M059J (cell line): ENCODE measurements at places on chromosomes 13 and 19. TPM values are rescaled to one million over a fixed set of nuclear protein-coding genes. Genes with fewer than 3 reads are reported as not detected.

Gene HIPK4
- 0.02 TPM in 1 of 2 replicates, not detected in the other for total RNA-seq

Gene PALM3
- 0.64 TPM in 1 of 2 replicates, not detected in the other for total RNA-seq

Gene ARRDC5
- not detected in 2 replicates for total RNA-seq

Gene FAM32A
- total RNA-seq: 164 and 178 TPM in 2 replicates

Gene SHD
- not detected in 2 replicates for total RNA-seq

Gene FBXW9
- 12.0 and 14.5 TPM in 2 replicates for total RNA-seq

Gene CEACAM20
- not detected in 2 replicates for total RNA-seq

Gene KIR2DL4
- not detected in 2 replicates for total RNA-seq

Gene USHBP1
- total RNA-seq: not detected in 2 replicates

Gene ETHE1
- 28.3 and 29.3 TPM in 2 replicates for total RNA-seq

Gene KLK7
- total RNA-seq: not detected in 2 replicates

Gene CEACAM4
- not detected in 2 replicates for total RNA-seq

GRCh38 chr19:49451430-49452181, at the start of gene PIH1D1:
Gene PIH1D1, minus strand, starts transcription at chr19:49451814. Its CDS starts 240 bp downstream, at chr19:49451574.
- DNase-seq: peak; percentile 100

DNA sequence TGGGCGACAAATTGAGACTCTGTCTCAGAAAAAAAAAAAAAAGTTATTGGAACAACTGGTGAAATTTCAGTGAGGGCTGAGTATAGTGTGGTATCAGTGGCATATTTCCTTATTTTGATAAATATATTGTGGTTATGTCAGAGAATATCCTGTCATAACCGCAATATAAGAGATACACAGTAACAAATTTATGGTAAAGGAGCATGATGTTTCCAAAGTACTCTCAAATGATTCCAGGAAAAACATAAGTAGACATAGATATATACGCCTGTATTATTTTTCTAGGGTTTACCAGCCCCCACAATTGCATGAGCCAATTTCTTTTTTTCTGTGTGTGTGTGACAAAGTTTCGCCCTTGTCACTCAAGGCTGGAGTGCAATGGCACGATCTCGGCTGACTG, 5.7 kb upstream of the C5AR1 start:
- no peak for DNase-seq

DNA sequence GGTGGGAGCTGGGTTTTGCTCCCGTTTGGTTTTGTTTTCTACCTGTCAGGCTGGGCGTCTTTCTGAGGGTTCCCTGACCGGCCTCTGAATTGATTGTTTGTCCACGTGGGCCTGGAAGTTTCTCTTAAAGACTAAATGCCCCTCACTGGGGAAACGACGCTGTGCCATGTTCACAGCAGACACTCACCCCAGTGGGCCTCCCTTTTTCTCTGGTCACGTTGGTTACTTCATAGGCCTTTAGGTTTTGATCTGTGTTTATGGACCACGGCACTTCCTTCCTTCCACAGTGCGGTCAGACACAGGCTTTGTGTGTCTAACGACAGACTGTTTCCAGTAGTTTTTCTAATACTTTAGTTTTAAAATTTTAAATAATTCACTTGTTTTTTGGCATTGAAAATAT, 20.1 kb upstream of the NDUFS7 start:
- no peak for DNase-seq

- no peak for DNase-seq
These were observed 114.5 kb downstream of the RXFP2 start for GRCh38 chr13:31853643-31854326.

DNA sequence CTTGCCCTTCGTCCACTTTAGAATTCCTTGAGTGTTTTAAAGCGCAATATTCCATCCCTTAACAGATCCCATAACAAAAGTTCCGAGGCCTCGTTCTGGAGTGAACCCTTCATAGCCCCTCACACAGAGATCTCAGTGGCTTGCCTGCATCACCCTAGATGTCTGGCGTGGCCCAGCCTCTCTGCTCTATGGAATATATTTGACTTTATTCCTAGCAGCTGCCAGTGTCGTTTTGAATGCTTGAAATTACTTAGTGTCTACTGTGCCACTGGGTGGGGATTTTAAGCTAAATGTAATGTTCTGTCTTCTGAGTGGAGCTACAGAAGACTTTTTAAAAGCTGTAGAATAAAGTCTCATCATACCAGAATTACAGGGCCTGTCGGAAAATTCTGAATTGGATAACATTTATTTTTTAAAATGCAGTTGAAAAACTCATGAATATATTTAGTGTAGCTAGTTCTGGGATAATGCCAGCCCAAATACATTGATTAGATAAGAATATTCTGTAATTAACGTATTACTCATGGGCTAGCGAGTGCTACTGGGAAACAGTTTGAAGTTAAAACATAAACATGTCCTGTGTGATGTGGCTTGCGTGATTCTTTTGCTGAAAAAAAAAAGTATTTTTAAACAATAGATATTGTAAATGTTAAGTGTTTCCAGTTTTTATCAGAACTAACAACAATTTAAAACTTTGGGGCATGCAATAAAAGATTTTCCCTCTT, 111.8 kb downstream of the ESD start:
- no peak for DNase-seq

GRCh38 chr13:49146950-49147355, 73.2 kb upstream of the MLNR start:
- DNase-seq: peak; percentile 65

DNA sequence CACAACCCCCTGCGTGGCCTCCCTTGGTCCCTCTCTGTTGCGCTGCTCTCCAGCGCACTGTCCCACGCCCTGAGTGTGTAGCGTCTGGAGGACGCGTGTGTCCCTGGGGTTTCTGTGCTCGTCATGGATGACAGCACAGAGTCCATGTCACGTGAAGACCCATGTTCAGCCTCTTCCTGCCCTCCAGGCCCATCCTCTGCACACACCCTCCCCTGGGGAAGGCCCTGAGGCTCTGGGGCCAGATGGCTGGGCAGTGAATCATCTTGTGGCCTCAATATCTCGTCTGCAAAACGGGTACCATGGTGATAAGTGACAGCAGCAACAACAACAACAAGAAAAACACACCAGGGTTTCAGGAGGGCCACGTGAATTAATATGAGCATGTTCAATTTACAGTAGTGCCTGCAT, 71.5 kb upstream of the ARHGEF7 start:
- peak; percentile 72 for DNase-seq

GRCh38 chr19:28636016-28636629, 576.8 kb downstream of the UQCRFS1 start:
- no peak for DNase-seq

GRCh38 chr19:34034318-34034846, 137.9 kb upstream of the LSM14A start:
- DNase-seq: peak; percentile 67

GRCh38 chr19:23799321-23799720, 40.6 kb upstream of the ZNF681 start:
- no peak for DNase-seq

DNA sequence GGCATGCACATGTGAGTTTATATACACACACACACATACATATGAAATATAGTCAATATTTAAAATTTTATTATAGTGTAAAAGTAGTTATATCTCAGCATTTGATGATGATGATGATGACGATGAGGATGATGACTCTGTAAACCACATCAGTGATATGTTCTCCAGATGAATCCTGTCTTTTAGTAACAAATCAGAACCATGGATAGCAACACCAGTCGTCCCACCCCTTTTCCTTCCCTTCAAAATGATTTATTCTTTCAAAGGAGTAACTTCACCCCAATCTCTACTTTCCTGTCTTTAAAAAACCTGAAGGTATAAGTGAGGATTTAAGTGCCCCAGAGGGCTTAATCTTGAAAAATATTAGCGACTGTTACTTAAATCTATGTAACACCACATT, 74.1 kb downstream of the DCLK1 start:
- DNase-seq: peak; percentile 3

DNA sequence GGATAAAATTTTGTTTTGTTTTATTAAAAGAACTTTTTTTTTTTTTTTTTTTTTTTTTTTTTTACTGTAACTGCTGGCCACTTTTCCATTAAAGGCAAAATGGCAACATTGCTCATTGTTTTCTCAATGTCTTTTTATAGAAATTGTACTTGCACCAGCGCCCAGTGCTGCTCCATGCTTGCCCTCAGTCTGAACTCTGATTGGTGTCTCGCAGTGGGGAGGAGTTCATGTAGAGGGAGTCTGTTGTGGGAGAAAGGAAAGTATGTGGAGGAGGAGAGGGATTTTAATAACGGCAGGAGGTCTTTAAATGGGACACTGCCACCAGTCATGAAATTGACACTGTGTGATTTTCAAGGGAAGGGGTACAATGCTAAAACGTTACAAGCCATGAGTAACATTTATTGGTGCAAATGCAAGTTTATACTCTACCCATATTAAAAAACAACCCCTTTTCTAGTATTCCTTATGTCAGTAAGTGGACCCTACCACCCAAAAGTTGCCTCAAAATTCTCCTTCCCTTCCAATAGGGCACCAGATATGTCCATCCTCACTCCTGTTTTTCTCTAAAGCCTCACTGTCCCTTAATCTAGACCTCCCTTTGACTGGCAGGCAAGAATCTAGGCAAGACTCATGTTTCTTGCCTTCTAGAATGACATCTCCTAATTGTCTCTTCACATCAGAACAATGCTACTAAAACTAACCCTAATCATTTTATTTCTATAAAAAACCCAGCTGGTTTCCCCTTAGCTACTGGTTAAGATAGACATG, 3.2 kb downstream of the RASL11A start:
- peak; percentile 46 for DNase-seq

- no peak for DNase-seq
These were observed 8.6 kb downstream of the C19orf25 start for GRCh38 chr19:1470305-1471009.

DNA sequence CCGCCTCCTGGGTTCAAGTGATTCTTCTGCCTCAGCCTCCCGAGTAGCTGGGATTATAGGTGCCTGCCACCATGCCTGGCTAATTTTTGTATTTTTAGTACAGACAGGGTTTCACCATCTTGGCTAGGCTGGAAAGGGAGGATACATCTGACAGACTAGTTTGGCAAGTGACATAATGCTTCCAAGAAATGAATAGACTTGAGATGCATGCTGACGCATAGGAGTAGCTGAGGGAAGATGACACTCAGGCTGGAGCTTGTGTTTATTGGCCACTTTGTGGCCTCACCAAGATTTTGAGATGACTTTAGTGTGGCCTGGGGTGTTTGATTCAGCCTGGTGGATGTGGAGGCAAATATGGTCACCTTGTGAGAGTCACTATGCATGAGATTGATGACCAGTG, 4.0 kb downstream of the ZNF586 start:
- DNase-seq: no peak
